ENCODE measurements at places on chromosomes 2 and 18.
A peak's percentile ranks its signal among the peaks of the same experiment; 100 is the strongest.

DNA sequence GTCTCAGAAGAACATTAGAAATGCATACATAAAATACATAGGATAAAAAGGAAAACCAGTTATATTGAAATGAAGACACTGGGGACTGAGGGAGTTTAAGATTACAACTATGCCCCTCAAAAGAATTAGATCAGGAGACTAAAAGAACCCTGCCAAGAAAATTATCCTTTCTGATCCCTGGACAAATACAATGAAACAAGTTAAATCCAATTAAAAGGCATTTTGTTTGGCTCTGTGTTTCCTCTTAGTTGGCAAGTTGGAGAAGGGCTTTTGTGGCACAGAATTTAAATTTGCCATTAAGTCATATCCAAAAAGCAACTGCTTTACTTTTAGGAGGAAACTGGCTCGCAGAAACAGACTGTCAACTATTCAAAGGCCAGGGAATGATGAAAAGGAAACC, 99.1 kb upstream of the CD302 start:
- DNase-seq: no peak

- DNase-seq: no peak
Measured at GRCh38 chr2:110980339-110981062, 140.2 kb upstream of the BCL2L11 start.

GRCh38 chr2:127106457-127106990, 430 bp downstream of the BIN1 start:
- DNase-seq: no peak

DNA sequence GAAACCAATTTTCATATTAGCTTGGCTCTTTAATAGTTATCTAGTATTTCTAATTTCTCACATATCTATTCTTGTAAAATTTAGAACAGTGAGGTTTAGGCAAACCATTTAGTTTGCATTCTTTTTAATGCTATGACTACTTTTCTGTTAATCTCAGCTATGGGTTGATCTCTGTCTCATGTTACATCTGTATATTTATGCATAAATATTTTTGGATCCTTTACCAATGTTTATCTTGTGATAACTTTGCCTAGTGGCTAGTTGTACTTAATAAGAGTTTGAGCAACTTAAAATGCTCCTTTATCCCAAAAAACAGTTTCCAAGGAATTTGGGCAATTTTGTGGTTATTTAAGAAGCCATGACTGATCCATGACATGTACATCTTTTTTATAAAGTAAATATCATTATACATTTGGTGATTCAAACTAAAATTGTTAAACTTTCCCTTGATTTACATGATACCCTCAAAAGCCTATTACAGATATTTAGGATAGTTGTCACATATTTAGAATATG, 86.3 kb downstream of the R3HDM1 start:
- no peak for DNase-seq

GRCh38 chr2:96815326-96816126, 542 bp upstream of the CNNM3 start:
- peak; percentile 54 for DNase-seq

DNA sequence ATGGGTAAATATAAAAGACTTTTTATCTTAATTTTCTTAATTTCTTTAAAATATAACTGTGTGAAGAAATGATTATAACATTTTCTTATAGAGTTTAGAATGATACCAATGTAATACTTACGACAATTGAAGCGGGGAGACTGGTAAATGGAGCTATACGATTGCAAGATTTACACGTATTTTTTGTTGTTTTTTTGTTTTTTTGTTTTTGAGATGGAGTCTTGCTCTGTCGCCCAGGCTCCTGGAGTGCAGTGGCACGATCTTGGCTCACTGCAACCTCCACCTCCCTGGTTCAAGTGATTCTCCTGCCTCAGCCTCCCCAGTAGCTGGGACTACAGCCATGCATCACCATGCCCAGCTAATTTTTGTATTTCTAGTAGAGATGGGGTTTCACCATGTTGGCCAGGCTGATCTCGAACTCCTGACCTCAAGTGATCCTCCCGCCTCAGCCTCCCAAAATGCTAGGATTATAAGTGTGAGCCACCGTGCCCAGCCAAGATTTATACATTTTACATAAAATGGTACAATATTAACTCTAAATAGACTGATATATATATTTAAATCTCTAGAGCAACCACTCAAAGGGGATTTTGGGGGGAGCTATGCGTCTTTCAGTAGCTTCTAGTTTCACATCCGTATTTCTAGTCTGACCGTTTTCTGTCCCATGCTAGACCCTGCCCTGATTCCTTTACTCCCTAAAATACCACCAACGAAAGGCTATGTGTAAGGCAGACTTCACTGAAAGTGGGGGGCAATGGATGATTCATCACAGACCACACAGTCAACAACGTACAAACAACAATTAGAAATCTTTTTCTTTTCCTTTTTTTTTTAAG, 28.2 kb upstream of the ATG16L1 start:
- DNase-seq: no peak

DNA sequence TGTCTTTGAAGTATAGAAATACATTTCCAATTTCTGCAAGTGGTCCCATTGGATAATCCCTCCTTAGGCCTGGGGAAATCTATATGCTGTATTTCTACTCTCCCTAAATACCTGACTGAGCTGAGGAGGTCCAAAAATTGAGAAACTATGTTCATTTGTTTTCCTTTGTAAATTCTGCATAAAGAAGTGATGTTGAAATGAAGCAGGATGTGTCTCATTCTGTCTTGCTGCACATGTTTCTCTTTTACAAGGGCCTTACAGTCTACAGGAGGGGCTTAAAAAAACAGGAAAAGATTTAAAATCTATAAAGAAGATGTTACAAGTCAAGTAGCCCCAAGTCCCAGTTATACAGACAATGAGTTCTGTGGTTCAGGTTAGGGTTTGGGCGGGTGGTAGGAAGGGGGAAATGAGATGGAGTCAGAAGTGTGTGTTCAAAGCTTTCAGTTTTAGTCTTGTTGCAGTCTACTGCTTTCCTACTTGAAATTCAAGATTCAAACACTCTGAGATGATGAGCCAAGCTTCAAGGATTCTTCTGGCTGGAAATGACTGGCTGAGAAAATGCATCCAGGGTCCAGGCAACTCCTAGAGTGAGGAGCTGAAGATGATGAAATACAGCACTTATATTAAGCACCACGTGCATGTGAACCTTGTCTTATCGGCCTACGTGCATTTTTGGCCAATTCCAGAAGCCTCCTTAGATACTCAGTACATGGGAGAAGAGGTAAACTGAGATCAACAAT, 146.3 kb upstream of the CELF4 start:
- no peak for DNase-seq

DNA sequence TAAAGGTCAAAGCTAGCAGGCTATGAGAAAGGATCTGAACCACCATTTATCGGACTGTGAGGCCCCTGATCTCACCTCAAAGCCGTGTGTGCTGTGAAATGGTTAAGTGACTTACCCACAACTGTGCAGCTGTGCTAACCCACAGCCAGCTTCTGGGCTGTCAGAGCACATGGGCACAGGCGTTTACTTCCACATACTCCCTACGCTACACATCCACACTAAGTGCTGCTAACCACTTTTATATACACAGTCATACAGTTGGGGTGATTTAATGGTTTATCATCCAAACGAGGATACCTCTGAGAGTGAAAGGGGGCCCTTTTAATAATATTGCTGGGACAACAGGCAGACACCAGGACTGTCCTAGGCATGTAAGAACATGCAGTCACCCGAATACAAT, 37.3 kb downstream of the CYRIA start:
- no peak for DNase-seq

DNA sequence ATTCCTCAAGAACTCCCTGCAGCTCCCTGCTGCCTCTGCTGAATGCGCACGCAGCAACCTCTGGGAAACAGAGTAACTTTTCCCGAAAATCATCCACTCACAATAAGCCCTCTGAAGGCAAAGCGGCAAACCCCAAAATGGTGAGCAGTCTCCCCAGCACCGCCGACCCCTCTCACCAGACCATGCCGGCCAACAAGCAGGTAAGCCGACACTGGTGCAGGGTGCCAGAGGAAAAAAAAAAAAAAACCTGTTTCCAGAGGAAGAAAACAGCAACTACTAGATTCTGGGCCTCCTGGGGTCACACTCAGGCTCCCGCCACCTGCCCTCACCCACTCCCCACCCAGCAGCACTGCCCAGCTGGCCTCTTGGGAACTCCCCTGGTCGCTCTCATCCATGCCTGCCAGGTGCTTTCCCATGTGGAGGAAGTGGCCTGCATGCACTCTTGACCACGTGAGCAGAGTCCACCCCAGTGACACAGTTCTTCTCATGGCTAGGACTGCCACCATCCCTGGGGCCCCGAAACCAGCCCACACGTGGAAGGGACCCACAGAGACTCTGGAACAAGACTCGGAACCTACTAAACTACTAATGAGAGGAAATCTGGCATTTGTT, 36.9 kb downstream of the KCTD18 start:
- no peak for DNase-seq

- no peak for DNase-seq
Measured at GRCh38 chr2:191462370-191462769, 215.6 kb upstream of the NABP1 start.

DNA sequence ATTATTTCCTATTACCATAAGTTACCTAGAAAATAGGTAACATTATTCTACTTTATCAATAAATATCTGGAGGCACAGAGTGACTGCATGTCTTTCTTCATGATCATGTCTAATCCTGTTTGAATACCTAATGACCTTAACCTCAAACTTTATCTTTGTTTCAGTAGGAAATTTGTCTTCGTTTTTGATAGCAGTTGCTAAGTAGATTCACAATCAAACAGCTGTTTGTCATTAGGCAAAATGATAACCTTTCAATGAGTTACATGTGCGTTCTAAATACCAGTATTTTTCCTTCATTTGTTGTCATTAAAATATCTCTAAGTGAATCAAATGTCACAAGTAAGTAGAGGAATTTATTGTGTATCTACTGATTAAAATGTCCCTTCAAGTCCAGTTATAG, 473.8 kb downstream of the NRXN1 start:
- no peak for DNase-seq

DNA sequence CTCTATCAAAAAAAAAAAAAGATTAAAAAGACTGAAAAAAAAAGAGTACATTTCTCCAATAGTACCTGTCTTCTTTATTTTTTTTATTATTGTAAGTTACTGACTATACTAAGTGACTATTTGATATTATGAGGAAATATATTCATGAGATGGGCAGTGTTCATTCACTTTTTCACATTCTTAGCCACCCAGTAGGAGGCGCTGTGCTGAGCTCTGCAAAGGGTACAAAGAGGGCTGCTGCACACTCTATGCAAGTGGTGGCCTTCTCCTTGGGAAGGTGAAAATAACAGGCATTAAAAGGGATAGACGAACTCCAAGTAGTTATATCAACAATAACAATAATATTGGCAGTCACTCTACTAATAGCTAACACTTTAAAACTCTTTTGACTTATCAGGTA, 1034.9 kb upstream of the FANCL start:
- no peak for DNase-seq

DNA sequence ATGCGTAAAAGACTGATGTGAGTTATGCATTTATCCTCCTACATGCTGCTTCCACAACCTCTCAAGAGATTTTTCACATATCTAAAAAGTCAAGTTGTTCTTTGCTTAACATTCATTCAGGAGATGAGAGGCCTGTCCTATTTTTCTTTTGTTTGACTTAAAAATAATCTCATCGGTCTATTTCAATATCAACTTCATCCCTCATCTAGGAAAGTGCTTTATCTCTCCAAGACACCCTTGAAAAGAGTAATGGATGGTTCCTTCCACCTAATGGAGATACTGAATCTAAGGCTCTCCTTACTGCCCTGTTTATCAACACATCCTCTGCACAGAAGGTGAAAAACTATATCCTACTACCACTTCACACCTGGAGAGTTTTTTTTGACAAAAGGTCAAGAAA, 2.4 kb downstream of the NFE2L2 start:
- DNase-seq: no peak

GRCh38 chr18:60508108-60508507, 135.5 kb upstream of the MC4R start:
- no peak for DNase-seq

DNA sequence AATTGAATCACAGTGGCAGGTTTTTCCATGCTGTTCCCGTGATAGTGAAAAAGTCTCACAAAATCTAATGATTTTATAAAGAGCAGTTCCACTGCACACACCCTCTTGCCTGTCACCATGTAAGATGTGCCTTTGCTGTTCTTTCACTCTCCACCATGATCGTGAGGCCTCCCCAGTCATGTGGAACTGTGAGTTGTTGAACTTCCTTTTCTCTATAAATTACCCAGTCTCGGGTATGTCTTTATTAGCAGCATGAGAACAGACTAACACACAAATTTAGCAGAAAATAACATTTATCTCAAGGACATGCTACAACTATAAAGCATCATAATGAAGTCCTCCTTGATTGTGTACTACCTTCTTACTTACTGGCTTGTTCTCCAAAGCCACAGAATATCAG, 1526.0 kb downstream of the LRP1B start:
- no peak for DNase-seq

DNA sequence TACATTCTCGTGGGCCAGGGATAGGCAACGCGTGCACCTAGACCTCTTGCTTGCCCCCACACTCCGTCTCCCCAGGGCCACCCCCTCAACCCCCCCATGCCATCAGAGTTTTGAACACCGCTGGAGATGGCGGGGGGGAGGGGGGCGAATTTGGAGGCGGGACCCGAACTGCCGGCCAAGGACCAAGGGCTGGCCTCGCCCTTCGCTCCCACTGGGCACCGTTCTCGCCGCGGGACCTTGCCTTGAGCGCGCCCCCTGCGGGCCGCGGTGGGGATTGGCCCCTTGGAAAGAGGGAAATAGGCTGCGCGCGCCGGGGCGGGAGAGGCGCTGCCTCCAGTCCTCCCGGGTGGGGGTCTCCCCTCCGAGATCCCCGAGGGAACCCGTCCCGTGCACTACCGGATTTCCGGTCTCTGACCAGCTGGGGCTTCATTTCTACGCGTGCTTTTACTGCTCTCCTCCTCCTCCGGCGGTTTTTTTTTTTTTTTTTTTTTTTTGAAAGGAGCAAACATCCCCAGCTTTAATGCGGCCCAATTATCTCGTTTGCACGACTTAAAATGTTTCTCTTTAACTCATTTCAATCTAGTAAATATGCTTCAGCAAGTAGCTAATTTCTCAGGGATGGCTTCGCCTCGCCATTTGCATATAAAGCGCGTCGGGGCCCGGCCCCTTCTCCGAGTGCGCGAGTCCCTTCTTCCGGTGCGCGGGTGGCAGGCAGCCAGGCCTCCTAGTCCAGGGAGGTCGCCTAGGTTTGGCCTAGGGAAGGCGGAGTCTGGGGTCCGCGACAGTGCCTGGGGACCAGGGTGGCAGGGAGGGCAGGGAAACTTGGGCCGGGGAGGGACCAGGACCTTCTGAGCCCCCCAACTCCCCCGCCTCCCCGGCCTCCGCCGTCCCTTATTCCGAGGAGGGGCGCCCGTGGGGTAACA, 10.0 kb upstream of the GBX2 start:
- DNase-seq: peak; percentile 87
